ENCODE measurements at places on chromosomes 4 and X.

GRCh38 chr4:101850698-101851097 is 60.2 kb downstream of the BANK1 start:
- no peak for DNase-seq

- DNase-seq = no peak
Measured at GRCh38 chrX:7620560-7620959, 222.4 kb upstream of the VCX start.

- DNase-seq = no peak
Measured at GRCh38 chrX:635428-636090, 5.0 kb downstream of the SHOX start.

GRCh38 chr4:149790172-149790907 is 25.3 kb downstream of the IQCM start:
- no peak for DNase-seq

DNA sequence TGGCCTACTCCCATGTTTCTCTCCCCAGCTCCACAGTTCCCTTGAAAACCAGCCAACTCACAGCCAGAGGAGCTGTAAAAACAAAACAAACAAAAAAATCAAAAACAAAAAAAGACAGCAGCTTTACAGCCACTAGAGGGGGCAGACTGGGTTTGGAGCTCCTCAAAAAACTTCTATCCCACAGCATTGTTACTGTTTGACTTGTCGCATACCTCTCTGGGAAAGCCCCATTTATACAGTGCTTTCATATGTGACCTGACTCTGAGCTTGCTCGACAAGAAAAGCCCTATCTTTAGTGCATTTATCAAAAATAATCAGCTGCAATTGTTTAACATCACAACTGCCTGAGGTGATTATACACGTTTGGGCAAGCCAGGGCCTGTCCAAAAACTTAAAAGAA is 21.6 kb downstream of the TSPAN6 start:
- peak; percentile 12 for DNase-seq

DNA sequence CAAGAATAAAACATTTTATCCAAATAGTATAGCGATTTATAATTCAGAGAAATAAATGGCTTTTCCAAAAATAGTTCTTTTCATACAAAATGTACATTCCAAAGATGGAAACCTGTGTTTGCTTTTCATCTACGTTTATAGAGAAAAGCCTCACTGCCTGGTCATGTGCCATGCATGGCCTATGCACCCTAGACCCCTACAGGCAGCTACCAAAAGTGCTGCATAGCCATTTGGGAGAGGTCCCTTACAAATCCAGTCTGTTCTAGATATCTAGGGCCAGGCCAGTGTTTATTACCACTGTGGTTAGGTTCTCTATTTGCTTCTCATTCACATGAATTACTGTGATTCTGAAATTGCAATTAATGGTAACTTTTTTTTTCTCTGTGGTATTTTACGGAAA is 17.2 kb downstream of the HMGB2 start:
- DNase-seq = no peak

DNA sequence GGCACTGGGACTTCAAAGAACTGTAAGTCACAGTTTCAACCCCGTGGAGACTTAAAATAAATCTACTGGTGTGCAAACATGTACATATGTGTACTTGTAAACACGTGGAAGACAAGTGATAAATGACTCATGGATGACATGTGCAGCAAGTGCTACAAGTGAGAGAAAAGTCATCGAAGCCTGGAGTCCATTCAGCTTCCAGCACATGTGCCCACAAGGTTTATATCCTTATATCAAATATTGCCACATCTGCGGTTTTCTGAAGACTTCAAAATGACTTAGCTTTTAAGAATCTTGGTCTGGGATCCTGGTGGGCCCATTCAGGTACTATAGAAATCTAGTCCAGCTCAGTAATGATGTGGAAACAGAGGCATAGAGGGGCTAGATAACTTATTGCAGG is 33.0 kb upstream of the TTC29 start:
- no peak for DNase-seq

- no peak for DNase-seq
Measured at GRCh38 chrX:47992095-47992380, 11.8 kb downstream of the ZNF182 start.

- no peak for DNase-seq
Measured at GRCh38 chr4:77175201-77175611, 18.2 kb downstream of the CCNG2 start.

- DNase-seq = no peak
Measured at GRCh38 chrX:4932790-4933189, 1219.3 kb upstream of the PRKX start.

GRCh38 chrX:70013466-70014381 is 36.0 kb downstream of the AWAT2 start:
- DNase-seq = no peak

- DNase-seq = no peak
Measured at GRCh38 chr4:66544281-66544680, 874.0 kb upstream of the EPHA5 start.

GRCh38 chr4:95432466-95432865 is 116.3 kb downstream of the UNC5C start:
- DNase-seq = no peak

- no peak for DNase-seq
Measured at GRCh38 chrX:95539041-95539440, 1145.6 kb upstream of the DIAPH2 start.

- no peak for DNase-seq
Measured at GRCh38 chr4:85399270-85399669, 75.7 kb upstream of the ARHGAP24 start.

- DNase-seq = no peak
Measured at GRCh38 chr4:54607067-54607466, 50.7 kb upstream of the KIT start.

GRCh38 chr4:123470640-123471039 is 74.0 kb downstream of the SPRY1 start:
- DNase-seq = no peak
